ENCODE measurements at places on chromosomes 4 and X.

DNA sequence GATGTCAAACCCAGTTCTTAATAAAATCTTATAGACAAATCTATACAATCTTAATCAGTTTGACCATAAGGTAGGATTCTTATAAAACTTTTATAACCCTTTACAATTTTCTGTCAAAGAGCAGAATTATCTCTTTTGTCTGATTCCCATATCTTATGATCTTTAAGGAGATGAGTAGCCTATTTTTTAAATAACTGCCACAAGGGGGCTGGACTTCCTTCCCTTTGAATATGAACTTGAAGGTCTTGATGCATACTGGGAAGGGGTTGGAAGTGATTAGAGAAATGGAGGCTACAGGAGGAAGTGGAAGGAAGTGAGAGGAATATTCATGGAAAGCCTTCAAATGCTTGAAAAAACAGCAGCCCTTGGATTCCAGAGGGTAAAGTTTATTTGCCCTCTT is 111.1 kb downstream of the APOOL start:
- no peak for DNase-seq

- no peak for DNase-seq
These were observed 540.6 kb upstream of the MAGEB18 start for GRCh38 chrX:25597551-25597950.

GRCh38 chrX:25034889-25035288 is 19.1 kb upstream of the ARX start:
- DNase-seq = no peak

DNA sequence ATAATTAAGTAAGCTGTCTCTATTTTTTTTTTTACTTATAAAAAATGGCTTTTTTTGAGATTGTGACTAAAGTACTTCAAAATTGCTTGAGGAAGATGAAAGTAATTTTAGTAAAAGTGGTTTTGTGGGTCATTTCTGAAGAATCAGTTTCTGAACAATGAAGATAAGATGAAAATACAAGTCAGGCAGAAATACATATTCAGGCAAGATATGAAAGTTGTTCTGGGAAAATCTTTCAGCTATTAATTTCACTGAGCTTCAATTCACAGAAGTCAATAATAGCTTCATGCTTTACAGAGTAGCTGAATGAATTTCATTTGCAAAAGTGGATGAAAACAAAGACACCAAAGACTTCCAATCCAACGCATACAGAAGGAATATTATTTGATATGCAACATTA is 305.2 kb upstream of the ARSJ start:
- no peak for DNase-seq

DNA sequence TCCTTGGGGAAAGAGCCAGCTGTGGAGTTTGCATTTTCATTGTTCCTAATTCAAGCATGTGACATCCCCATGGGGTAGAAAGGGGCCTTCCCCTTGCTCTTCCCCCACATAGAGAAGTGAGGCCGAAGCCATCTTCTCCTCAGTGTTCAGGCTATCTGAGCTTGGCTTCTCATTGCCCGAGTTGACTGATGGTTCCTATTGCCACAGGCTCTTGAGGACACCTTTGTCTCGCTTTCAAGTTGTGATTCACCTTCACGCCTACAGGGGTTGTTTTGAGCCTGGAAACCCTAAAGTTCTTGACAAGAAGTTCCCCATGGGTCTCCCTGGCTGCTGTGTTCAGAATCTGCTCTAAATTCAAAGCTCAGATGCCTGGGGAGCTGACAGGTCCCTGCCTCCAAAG is 25.0 kb downstream of the CCNQ start:
- no peak for DNase-seq

- DNase-seq = no peak
These were observed 4.0 kb downstream of the ITIH6 start for GRCh38 chrX:54794028-54794427.

DNA sequence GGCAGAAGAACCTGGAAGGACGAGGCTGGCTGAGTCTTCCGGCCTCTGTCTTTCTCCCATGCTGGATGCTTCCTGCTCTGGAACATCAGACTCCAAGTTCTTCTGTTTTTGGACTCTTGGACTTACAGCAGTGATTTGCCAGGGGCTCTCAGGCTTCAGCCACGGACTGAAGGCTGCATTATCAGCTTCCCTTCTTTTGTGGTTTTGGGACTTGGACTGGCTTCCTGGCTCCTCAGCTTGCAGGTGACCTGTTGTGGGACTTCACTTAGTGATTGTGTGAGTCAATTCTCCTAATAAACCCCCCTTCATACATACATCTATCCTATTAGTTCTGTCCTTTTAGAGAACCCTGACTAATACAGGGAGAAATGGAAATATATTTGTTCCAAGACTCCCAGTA is 265.8 kb downstream of the PCDH18 start:
- no peak for DNase-seq

DNA sequence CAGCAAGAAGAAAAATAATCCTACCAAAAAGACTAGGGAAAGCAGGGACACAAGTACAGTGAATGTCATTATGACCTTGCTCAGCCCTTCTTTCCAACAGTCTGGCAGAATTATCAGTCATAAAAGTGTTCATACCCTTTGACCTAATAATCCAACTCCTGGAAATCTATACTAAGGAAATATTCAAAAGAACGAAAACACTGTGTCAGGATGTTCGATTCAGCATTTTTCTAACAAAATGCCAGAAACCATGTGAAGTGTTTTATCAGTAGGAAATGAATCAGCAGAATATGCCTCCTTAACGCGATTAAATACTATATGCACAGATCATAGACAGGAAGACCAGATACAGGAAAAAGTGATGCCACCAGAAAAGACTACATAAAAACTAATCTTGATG is 16.2 kb upstream of the S100G start:
- no peak for DNase-seq

GRCh38 chr4:158170691-158171561 is 1.9 kb downstream of the GASK1B start:
- no peak for DNase-seq

- no peak for DNase-seq
These were observed at the start of gene NPY2R for GRCh38 chr4:155208258-155209054. NPY2R (plus strand) TSS chr4:155208636; CDS start chr4:155213940, 5,304 bp downstream.

DNA sequence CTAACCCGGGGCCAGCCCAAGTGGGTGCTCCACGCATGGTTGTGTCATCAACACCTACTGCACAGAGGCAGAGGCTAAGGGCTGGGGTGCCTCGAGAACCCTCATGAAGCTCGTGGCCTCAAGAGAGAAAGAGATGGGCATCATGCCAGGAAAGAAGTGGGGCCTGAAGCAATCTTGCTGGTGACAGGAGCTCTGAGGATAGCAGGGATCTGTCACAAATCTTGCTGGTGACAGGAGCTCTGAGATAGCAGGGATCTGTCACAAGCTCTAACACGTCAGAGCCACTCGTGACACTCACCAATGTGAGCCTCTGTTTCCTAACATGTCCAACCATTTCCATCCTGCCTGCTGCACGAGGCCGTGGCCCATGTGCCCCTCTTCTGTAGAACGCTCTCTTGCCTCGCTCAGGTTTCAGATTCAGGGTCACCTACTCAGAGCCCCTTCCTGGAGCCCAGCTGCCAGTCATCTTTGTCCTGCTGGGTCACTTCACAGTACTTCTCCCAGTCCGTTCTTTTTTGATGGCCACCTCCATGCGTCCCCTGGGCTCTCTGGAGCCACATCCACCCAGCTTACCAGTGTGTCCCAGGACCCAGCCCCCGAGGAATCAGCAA is 21.1 kb downstream of the PNMA6E start:
- no peak for DNase-seq

- DNase-seq = no peak
These were observed 9.0 kb upstream of the TSPYL2 start for GRCh38 chrX:53073115-53073586.

DNA sequence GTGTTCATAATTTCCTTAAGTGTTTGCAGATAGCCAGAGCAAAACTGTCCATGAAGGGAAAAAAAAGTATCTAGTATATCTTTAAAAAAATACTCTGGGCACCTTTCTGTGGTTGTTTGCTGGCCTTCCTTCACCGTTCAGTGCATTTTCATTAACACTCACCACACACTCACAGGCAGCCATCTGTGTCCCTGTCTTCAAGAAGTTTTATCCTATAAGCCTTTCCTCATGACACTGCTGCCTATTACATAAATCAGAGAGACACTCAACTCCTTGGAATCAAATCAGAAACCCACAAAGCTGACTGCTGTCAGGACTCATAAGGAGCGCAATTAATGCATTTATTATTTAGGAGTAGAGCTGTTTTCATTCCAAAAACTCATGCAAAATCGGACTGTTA is 1720.2 kb downstream of the PCDH7 start:
- DNase-seq = no peak

GRCh38 chr4:158835226-158836001 is 66.6 kb downstream of the FNIP2 start:
- DNase-seq = no peak

All from GM12864 (cell line).